ENCODE measurements at places on chromosomes 11 and 22.
A peak's percentile ranks its signal among the peaks of the same experiment; 100 is the strongest.

DNA sequence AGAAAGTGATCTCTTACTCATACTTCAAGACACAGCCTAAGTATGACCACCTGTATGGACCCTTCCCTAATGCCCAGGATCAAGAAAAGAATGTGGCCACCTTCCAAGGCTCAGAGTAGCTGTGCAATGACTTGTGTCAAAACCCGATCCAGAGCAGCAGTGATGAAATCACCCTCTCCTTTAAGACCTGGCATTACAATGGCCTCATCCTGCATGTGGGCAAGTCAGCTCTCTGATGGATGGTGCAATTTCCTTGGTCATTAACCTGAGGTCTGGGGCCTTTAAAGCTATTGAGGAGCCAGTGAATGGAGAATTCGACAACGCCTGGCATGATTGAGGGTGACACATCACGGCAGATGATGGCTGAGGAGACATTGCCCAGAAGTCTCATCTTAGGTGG, 9.1 kb upstream of the TUBA8 start:
- no peaks in the 10 kb centered on the region for H3K36me3 ChIP-seq
- DNase-seq = no peak
- no peak overlapping the region for H3K4me3 ChIP-seq
- H3K27ac ChIP-seq = no peak overlapping the region

- H3K27ac ChIP-seq = no peak overlapping the region
- H3K36me3 ChIP-seq = no peaks in the 10 kb centered on the region
- DNase-seq = no peak
- H3K4me1 ChIP-seq = peaks cover 4% of the 10 kb centered on the region
- peaks cover 24% of the 10 kb centered on the region for H3K27me3 ChIP-seq
- no peak overlapping the region for H3K4me3 ChIP-seq
Measured at GRCh38 chr22:19014886-19015285, 78.8 kb upstream of the PRODH start.

DNA sequence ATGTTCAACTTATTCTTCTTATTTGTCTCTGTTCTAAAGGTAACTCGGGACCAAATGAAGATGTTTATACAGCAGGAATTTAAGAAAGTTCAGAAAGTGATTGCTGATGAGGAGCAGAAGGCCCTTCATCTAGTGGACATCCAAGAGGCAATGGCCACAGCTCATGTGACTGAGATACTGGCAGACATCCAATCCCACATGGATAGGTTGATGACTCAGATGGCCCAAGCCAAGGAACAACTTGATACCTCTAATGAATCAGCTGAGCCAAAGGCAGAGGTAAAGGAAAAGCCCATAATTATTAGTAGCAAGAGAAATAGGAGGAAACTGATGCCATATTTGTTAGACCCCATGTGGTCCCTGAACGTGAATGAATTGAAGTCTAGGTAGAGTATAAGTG, 63.3 kb downstream of the TRIM44 start:
- H3K4me3 ChIP-seq = no peak overlapping the region
- peaks cover 46% of the 10 kb centered on the region for H3K36me3 ChIP-seq

GRCh38 chr11:79437278-79437980, 3.4 kb downstream of the TENM4 start:
- H3K4me3 ChIP-seq = peak overlapping the region; percentile 53
- peaks cover 40% of the 10 kb centered on the region for H3K4me1 ChIP-seq
- no peaks in the 10 kb centered on the region for H3K36me3 ChIP-seq
- DNase-seq = peak; percentile 48
- no peak overlapping the region for H3K27ac ChIP-seq

DNA sequence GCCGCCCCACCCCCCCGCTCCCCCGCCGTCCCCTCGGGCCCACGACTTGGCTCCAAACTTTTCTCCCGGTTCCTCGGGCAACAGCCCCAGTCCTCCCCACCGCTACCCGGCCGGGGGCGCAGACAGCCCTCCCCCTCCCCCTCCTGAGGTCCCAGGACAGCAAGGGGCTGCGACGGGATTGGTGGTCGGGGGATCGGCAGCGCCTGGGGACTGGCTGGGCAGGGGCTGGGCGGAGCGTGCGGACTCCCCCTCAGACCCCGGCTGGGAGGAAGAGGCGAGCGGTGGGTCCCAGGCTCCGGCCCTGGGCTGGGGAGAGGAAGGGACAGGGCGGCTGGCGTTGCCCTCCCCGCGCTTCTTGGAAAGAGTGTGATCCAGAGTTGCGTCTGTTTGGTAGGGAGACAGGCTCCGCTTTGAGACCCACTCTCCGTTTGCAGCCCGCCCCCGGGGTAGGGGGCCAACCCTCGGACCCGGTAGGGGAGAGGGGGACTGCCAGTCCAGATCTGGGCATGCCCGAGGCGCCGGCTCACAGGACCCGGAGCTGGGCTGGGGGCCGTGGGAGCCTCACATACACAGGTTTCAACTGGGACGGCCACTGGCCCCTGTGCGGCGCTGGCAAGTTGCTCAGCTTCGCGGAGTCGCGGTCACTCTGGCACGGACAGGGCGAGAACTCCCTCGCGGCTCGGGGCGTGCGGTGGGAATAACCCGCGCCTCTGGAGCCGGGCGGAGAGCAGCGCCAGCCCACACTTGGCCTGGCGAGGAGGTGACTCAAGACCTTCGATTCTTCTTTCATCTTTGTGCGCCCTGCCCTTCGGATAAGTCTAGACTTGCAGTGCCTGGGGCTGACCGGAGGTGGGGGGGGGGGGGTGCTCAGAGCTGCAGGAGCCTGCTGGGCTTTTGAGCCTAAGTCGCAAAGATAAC, 999 bp downstream of the TSKU start:
- H3K4me3 ChIP-seq = peak overlapping the region; percentile 99
- H3K27ac ChIP-seq = peak overlapping the region; percentile 84
- peaks cover 43% of the 10 kb centered on the region for H3K4me1 ChIP-seq
- peaks cover 6% of the 10 kb centered on the region for H3K36me3 ChIP-seq
- DNase-seq = peak; percentile 90
